ENCODE measurements at places on chromosomes 6 and 20. TPM values are rescaled to one million over a fixed set of nuclear protein-coding genes. Genes with fewer than 3 reads are reported as not detected.

Gene GTSF1L
- total RNA-seq: not detected

Gene EIF2S2
- 106 TPM for total RNA-seq

Gene MYB
- total RNA-seq: 6.8 TPM

DNA sequence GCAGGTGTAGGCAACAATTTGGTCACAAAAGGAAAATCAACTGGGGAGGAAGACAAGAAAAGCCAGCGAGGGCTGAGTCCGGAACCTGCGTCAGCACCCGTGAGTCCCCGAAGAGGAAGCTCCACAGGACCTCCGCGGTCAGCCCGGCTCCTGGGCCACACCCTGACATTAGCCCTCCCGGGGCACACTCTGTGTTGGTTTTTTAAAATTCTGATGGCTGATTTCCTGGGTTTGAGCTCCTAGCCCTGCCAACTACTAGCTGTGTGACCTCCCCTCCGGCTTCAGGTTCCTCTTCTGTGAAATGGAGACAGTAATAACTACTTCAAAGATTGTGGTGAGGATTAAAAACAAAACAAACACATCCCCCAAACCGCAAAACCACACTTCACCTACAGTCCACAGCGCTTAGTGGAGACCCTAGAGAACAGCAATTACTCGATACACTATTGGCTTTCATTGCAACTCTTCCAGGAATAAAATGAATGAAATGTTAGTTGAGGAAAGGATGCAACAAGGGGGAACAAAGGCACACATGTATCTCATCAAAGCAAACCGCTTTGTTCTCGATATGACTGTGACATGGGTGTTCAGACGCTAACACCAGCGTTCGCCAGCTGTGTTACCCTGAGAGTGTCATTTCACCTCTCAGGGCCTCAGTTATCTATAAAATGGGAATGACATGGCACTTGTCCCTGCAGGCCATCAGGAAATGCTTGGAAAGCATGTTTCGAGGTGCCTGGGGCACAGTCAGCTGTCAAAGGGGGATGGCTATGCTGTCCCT is 985 bp downstream of the ZBP1 start:
- no peak overlapping the region for H3K4me3 ChIP-seq
- H3K27me3 ChIP-seq: peaks cover 18% of the 10 kb centered on the region
- DNase-seq: no peak
- H3K27ac ChIP-seq: no peak overlapping the region
- no peaks in the 10 kb centered on the region for H3K36me3 ChIP-seq

DNA sequence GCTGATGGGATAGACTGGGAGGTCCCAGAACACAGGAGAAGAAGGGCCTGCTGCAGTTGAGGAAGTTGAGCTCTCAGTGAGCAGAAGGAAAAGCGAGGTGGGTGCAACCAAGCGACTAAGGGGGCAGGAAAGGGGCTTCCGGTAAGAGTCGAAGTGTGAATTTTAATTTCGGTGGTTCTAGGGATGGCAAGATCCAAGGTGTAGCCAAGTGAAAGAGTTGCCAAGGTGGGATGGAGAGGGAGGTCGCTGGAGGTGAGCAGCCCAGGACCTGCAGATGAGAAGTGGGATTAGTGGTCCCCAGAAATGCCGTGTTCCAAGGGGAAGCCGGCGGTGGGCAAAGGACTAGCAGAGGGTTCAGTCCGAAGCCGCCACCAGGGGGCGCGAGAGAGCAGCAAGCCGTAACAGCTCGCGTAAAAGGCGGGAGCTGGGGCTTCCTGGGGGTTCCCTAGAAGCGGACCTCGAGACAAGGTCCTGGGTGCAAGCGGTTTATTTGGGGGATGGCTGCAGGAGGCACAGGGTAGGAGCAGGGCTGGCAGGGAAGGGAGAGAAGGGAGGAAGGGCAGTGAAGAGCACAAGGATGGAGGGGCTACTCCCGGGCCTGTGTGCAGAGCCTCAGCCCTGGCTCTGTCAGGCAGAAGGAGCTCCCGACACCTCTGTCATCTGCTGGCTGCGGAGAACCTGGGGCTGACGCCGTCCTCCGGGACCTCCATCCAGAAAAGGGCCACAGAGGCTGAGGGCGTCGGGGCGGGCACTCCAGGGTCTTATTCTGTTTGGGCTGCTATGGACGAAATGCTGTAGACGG is 103.6 kb downstream of the PAX1 start:
- H3K4me3 ChIP-seq: no peak overlapping the region
- H3K4me1 ChIP-seq: no peaks in the 10 kb centered on the region
- H3K36me3 ChIP-seq: no peaks in the 10 kb centered on the region
- H3K27me3 ChIP-seq: peaks cover 62% of the 10 kb centered on the region
- peak; percentile 74 for DNase-seq
- H3K27ac ChIP-seq: no peak overlapping the region

DNA sequence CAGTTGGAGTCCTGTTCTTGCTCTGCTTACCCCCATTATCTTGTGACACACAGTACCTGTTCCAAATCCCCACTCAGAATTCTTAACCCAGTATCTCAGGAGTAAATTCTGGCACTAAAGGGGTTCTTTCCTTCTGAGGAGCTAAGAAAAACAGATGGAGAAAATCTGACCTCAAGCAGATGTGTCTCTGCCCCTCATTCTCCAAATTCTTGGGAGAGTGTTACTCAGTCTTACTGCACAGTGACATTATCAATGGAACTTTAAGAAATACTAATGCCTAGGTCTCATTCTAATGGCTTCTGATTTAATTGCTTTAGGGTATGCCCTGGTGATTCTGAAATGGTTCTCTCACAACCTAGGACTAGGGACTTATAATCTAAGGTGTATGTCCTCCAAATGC is 40.6 kb upstream of the PTPRK start:
- no peak overlapping the region for H3K4me3 ChIP-seq
- H3K36me3 ChIP-seq: no peaks in the 10 kb centered on the region
- DNase-seq: no peak
- H3K4me1 ChIP-seq: no peaks in the 10 kb centered on the region
- no peaks in the 10 kb centered on the region for H3K27me3 ChIP-seq
- no peak overlapping the region for H3K27ac ChIP-seq

- no peak overlapping the region for H3K4me3 ChIP-seq
- peaks cover 62% of the 10 kb centered on the region for H3K4me1 ChIP-seq
- H3K36me3 ChIP-seq: peaks cover 5% of the 10 kb centered on the region
- no peak overlapping the region for H3K27ac ChIP-seq
Measured at GRCh38 chr6:24927985-24928745, 7.6 kb downstream of the RIPOR2 start.

DNA sequence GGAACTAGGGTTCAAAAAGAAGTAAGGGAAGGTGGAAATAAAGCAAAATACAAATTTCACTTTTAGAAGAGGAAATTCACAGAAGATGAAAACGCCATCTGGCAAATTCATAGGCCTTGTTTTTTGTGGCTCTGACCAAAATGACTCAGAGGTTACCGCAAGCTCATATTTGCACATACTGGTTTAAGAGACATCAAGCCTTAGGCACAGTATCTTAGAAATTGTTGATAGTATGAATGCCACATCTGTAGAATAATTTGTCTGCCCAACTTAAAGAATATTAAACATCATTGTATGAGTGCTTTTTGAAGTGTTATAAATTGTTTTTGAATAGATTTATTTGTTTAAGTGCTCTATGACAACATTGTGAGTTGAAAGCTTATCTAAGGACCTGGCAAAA is 10.6 kb downstream of the TAAR1 start:
- no peak for DNase-seq
- no peaks in the 10 kb centered on the region for H3K27me3 ChIP-seq

DNA sequence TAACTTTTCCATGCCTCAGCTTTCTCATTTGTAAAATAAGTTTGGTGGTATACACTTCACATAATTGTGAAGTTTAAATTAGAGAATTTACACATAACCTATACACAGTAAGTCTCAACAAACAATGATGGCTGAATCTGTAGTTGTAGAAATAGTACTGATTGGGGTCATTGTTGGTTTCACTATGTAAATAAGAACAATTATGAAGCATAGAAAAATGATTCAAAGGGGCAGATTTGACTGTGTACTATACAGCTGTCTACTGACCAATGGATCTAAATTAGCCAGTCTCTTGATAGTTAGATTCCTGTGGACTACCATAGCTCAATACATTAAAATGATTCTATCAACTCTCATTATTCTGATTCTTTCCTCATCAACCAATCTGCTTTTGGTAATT is 181.1 kb upstream of the STXBP5 start:
- no peaks in the 10 kb centered on the region for H3K4me1 ChIP-seq
- H3K4me3 ChIP-seq: no peak overlapping the region
- DNase-seq: no peak
- H3K36me3 ChIP-seq: no peaks in the 10 kb centered on the region

- H3K27ac ChIP-seq: no peak overlapping the region
- no peaks in the 10 kb centered on the region for H3K4me1 ChIP-seq
- H3K4me3 ChIP-seq: no peak overlapping the region
- H3K36me3 ChIP-seq: no peaks in the 10 kb centered on the region
Measured at GRCh38 chr6:894274-894673, 201.3 kb upstream of the EXOC2 start.

DNA sequence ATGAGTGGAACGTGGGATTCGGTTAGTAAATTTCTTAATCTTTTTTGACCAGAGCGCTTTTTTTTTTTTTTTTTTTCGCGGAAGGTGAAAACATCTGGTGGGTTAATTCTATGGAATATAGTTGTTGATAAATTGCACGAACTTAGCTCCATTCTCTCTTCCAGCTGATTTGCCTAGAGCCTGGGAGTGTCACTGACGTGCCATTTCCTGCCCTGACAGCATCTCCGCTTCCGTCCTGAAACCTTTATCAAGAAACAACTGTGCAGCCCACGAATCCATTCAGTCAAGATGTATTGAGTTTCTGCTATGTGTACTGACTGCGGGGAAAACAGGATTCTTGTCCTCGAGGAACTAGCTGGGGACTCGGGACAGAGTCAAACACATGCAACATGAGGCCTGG is 59.5 kb upstream of the TGM3 start:
- H3K36me3 ChIP-seq: no peaks in the 10 kb centered on the region
- H3K27me3 ChIP-seq: no peaks in the 10 kb centered on the region
- H3K4me1 ChIP-seq: peaks cover 34% of the 10 kb centered on the region
- no peak overlapping the region for H3K4me3 ChIP-seq
- DNase-seq: no peak

DNA sequence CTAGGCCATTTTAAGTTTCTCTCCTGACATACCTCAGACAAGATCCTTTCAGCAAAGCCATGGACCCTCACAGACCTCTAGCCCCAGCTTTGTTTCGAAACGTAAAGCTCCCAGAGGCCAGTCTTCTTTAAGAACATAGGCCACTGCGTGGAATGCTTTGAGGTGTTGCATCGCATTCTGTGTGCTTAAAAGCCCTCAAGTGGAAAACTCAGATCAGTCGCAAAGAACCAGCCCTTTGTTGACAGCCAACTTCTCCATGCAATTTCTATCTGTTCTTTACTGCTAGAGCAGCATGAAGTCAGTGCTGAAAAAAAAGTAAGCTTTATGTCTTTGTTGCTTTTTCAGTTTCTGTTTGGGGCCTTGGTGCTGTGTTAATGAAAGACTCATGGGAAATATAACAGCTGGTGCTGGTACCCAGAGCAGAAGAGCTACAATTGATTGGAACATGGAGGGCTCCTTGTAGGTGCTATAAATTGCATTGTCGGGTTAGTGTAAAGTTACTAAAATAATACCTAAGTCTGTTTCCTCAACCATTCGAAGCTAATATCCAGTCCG is 142.6 kb downstream of the MAP3K7 start:
- DNase-seq: no peak
- no peaks in the 10 kb centered on the region for H3K36me3 ChIP-seq
- peaks cover 47% of the 10 kb centered on the region for H3K4me1 ChIP-seq
- no peaks in the 10 kb centered on the region for H3K27me3 ChIP-seq

- H3K4me3 ChIP-seq: no peak overlapping the region
- no peaks in the 10 kb centered on the region for H3K36me3 ChIP-seq
- peaks cover 5% of the 10 kb centered on the region for H3K4me1 ChIP-seq
- no peak overlapping the region for H3K27ac ChIP-seq
- H3K27me3 ChIP-seq: peaks cover 15% of the 10 kb centered on the region
Measured at GRCh38 chr6:105869835-105870440, 216.2 kb upstream of the PRDM1 start.

DNA sequence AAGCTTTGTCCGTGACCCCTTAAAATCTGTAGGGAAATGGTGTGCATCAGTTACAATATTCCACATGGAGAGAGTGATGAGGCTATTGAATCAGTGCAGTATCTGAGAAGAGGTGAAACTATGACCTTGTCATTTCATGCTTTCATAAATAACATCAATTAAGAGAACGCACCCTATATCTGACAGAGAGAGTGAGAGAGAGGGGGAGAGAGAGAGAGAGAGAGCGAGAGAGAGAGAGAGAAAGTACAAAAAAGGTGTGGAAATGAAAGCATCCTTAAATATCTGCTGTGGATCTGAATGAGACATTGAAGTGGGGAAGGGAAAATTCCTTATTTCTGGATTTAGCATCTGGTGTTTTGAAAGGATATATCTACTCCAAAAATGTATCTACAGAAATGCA is 12.4 kb downstream of the GSTA4 start:
- H3K27me3 ChIP-seq: no peaks in the 10 kb centered on the region
- H3K4me1 ChIP-seq: no peaks in the 10 kb centered on the region
- peaks cover 31% of the 10 kb centered on the region for H3K36me3 ChIP-seq
- no peak for DNase-seq

DNA sequence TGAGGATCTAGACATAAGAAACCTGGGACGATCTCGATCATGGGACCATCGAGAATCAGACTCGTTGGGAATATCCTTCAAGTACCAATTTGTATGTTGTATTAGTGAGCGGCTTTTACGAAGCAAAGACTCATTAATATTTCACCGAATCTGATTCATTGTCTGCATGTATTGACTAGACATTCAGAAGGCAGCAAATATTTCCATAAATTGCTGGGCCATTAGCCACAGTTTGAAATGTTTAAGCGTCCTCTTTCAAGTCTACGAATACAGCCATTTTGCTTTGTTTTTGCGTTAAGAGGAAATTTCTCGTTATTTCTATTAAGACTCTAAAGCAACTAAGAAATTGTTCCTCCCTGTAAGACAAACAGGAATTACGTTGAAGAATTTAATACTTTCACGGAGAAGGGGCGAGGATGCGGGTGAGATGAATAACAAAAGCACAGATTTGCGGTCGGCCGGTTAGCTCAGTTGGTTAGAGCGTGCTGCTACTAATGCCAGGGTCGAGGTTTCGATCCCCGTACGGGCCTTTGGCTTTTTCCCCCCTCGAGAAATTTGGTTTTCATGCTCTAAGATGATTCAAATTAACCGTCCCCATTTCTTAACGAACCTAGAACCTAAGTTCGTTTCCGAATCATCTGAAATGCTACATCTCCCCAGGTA is 18.5 kb downstream of the POM121L2 start:
- DNase-seq: peak; percentile 55
- H3K4me1 ChIP-seq: peaks cover 56% of the 10 kb centered on the region
- peaks cover 94% of the 10 kb centered on the region for H3K27me3 ChIP-seq
- no peak overlapping the region for H3K27ac ChIP-seq

DNA sequence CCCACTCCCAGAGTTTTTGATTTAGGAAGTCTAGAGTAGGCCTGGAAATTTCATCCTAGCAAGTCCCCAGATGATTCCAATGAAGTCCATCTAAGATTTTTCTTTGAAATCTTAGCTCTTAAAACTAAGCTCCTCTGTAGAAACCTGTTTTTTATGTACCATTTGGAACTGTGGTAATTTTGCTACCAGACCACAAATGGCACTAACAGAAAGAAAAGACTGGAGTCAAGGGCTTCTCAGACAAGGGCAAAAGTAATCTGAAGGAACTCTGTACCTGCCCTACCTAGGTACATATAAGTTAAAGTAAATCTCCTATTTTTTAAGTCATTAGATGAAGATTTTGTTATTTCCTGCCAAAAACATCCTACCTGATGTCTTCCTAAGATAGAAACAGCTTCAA is 155.0 kb upstream of the HTR1E start:
- DNase-seq: no peak
- no peaks in the 10 kb centered on the region for H3K36me3 ChIP-seq
- no peaks in the 10 kb centered on the region for H3K4me1 ChIP-seq

GRCh38 chr20:57108742-57109570 is 157.5 kb downstream of the BMP7 start:
- no peak overlapping the region for H3K27ac ChIP-seq
- H3K4me3 ChIP-seq: no peak overlapping the region
- H3K27me3 ChIP-seq: no peaks in the 10 kb centered on the region
- peaks cover 6% of the 10 kb centered on the region for H3K4me1 ChIP-seq
